ENCODE measurements at places on chromosomes 3 and 15.

DNA sequence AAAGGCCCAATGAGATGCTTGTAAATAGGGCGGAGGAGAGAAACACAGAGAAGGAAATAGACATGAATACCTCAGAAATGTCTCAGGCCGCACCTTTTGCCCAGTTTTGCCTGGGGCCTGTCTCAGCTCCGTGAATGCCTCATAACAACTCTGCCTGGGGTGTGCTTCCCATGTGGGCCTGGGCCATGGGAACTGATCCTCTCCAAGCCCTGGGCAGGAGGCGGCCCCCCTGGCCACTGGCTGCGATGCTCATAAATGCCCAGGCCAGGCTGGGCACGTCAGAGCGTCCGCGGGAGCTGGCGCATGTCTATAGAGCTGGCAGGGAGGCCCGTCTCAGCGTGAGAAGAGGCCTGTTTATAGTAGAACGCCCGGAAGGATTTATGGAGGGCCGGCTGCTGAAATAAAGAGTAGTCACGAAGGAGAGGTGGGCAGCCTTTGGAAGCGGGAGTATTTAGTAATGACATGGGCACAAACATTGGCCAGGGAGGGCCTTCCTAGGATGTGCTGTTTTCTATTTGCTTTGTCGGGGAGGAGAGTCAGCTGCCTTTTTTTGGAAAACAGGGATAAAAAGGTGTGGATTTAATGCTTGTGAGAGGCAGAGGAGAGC is 85.9 kb upstream of the IGF1R start:
- DNase-seq: no peak

- no peak for DNase-seq
These were observed 28.4 kb downstream of the SH3GL3 start for GRCh38 chr15:83475551-83475950.

GRCh38 chr15:48544778-48545177 is 100.7 kb downstream of the FBN1 start:
- DNase-seq: no peak

GRCh38 chr15:31345606-31346366 is 19.2 kb downstream of the KLF13 start:
- DNase-seq: no peak
